Activated CD4-positive, alpha-beta T cell treated with anti-CD3 and anti-CD28 coated beads, Interleukin-10, Interleukin-2, amounts not matched to agents 100 ng/mL and 50 ng/mL, durations not matched to agents 16 hours and 8 hours (primary cell): ENCODE measurements at places on chromosomes 11 and 22.

- DNase-seq = no peak
Observed at GRCh38 chr22:26050079-26050478, 119.2 kb upstream of the SEZ6L start.

- DNase-seq = no peak
Observed at GRCh38 chr11:24903555-24903954, 406.7 kb downstream of the LUZP2 start.

DNA sequence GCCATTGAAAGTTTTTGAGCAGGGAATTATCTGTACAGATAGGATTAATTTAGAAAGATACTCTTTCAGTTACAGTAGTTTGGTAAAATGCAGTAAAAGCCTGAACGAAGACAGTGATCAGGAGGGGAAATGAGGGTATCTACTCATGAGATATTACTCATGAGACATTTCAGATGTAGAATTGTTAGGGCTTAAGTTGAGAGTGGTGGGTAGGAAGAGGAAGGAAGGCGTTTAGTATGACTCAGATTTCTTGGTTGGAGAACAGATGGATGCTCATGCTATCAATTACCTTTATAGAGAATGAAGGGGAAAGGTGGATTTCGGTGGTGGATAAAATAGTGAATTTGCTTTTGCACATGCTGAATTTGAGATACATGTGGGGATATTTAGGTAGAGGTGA, 15.8 kb downstream of the CCDC81 start:
- no peak for DNase-seq

- no peak for DNase-seq
Observed at GRCh38 chr11:119347242-119347641, 737 bp upstream of the MFRP start.

DNA sequence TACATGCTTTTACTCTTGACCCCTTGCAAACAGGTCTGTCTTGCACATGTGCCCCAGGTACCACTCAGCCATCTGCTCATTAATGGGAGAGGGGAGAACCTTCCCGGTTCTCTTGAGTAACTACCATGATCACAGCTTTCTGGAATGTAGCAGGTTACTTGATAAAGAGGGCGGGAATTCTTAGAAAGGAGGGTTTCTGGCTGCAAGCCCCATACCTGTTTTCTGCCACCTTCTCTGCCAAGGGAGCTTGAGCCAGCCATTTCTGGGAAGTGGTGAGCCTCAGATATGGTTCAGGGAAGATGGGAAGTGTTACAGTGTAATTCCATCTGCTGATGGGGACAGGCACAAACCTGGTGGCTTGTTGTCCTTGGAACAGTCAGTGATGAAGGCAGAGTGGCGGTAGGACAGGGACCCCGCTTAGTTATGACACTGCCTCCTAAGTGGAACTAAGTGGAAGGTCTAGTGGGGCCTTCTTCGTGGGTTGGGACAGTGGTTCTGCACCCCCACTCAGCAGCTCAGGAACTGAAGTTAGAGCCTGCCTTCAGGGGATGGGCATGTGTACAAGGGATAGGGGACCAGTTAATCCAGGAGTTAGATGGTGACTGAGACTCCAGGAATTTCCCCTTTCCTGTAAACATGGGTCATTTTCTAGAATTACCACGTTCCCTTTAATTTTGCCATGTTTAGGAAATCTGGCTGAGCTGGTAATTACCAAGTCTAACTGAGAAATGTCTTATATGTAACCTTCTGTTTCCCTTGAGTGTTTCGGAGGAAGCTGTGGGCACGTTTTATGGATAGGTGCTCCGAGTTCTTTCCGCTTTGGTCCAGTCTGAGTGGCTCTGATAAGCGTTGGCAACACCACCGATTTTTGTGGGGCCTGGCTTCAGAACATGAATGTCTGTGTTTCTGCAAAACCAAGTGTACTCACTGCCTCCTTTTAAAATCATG, 35.3 kb downstream of the BCR start:
- peak; percentile 35 for DNase-seq

- no peak for DNase-seq
Observed at GRCh38 chr11:120704256-120704750, 192.8 kb downstream of the GRIK4 start.

DNA sequence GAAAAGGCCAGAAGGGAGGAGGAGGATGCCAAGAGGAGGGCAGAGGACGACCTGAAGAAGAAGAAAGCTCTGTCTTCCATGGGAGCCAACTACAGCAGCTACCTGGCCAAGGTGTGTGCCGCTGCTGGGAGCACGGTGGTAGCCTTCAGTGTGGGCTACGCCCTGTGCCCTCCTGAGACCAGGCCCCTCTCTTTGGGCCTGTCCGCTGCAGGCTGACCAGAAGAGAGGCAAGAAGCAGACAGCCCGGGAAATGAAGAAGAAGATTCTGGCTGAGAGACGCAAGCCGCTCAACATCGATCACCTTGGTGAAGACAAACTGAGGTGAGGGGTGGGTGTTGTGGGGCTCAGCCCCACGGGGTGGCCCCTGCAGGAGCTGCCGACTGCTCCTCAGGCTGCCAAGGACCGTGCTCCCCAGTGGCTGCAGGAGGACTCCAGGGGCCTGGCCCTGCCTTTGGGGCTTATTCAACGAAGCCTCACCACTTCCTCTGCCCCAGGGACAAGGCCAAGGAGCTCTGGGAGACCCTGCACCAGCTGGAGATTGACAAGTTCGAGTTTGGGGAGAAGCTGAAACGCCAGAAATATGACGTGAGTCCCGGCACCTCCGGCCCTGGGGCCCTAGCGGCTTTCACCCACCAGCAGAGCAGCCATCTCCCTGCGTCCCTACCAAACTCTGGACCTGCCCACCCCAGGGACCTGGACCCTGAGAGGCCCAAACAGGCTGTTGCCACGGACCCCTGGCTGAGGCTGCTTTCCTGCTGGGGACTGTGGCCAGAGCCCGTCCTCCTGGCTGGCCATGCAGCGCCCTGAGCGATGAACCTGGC, 12.6 kb upstream of the MRPL23 start:
- no peak for DNase-seq
